ENCODE measurements at places on chromosomes 5 and 9.

- no peak for DNase-seq
These were observed 74.7 kb upstream of the COL5A1 start for GRCh38 chr9:134566936-134567335.

DNA sequence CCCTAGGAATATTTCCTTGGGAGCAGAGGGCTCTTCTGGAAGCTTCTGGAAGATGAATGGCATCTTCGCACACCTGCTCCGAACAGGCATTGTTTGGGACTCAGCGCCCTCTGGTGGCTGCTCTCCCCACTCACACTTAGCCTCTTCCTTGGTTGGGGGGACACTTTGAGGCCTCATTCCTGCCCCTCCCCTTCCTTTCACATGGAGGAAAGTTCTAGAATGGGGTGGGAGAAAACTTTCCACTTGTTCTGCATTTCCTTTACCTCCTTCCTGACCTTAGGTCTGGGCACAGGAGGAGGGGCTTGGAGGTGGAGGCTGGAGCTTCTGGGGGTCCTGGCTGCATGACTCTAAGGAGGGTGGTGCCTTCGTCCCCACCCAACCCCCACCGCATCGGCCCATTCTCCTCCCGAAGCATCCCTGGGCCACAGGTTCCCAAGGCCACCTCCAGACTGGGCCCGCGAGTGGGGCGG is 19.3 kb upstream of the SMIM32 start:
- DNase-seq, result no peak

DNA sequence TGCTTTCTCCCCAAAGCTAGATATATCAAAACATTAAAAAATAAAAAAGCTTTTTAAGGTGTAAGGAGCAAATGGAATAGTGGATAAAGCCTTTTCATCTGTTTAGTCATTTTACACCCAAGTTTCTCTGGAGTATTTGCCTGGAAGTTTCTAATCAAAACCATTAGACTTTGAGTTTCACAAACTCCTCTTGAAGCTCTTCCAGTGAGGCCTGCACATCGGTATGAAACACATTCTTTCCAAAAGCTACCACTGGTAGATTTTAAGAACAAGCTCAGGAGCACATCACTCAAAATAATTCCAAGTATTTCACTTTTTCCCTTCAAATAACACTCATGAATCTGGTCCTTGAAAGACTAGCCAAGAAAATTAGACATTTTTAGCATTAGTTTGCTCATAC is 5.7 kb downstream of the TRIM52 start:
- no peak for DNase-seq

DNA sequence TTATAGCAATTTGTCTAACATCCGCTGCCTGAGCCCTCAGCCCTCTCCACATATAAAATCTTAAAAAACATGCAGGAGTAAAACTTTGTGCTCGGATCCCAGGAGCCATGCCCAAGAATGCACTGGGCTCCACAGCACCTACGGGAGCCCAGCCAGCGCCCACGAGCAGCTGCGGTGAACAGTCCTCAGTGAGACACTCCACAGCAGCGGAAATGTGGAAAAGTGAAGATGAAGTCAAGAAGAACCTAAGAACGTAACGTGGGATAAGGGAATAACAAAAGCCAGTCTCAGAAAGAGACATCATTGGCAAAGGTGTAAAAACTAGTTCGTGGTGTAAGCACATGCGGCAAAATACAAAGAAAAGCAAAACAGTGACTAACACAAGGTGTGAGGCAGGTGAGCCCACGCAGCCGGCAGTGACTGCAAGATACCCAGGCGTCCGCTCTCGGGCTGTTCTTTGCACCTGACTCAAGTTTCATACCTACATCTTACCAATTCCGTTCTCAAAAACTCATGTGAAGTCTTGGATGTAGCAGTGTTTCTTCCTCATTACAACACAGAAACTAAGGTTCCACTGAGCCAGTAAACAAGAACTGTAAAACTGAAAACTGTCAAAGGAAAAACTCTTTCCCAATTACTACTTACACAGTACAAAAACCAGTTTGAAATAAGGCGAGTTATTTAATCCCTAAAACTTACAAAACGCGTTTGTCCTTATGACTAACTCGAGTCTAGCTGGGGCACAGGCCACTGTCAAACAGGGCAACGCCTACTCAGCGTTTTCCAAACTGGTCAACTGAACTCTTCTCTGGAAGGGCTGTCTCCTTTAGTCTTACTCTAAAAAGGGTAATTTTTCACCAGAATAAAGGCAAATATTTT is 1.7 kb downstream of the CAMSAP1 start:
- no peak for DNase-seq

DNA sequence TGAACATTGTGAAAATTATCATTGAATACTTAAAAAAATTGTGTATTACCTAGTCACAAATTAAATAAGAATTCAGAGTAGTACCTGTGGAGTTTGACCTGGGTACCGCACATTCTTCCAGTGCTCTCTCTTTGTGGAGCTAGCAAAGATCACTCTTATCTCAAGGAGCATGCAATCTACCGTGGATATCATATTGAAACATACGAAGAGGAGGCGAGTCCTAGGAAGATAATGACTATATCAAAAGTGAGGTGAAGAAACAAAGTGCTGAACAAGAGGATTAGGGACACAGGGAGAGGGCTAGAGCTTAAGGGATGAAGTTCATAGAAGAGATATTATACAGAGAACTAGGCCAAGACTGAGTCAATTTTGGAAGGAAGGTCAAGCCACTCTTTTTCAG is 55.9 kb upstream of the NR3C1 start:
- no peak for DNase-seq
